ENCODE measurements at places on chromosomes 4 and X. TPM values are rescaled to one million over a fixed set of nuclear protein-coding genes. Genes with fewer than 3 reads are reported as not detected.

Gene AFF2
- 1.6 TPM for total RNA-seq

Gene SPP1
- not detected for total RNA-seq

Gene DRP2
- 0.45 TPM for total RNA-seq

Gene SSX2B
- total RNA-seq = not detected

Gene PASD1
- total RNA-seq = not detected

Gene CFAP47
- total RNA-seq = not detected

Gene VBP1
- total RNA-seq = 48.1 TPM

All from activated naive CD4-positive, alpha-beta T cell treated with anti-CD3 and anti-CD28 coated beads, Interleukin-2, amount 10 ng/mL, durations not matched to agents 5 hours and 36 hours (primary cell).